ENCODE measurements at places on chromosomes 2 and 18.

DNA sequence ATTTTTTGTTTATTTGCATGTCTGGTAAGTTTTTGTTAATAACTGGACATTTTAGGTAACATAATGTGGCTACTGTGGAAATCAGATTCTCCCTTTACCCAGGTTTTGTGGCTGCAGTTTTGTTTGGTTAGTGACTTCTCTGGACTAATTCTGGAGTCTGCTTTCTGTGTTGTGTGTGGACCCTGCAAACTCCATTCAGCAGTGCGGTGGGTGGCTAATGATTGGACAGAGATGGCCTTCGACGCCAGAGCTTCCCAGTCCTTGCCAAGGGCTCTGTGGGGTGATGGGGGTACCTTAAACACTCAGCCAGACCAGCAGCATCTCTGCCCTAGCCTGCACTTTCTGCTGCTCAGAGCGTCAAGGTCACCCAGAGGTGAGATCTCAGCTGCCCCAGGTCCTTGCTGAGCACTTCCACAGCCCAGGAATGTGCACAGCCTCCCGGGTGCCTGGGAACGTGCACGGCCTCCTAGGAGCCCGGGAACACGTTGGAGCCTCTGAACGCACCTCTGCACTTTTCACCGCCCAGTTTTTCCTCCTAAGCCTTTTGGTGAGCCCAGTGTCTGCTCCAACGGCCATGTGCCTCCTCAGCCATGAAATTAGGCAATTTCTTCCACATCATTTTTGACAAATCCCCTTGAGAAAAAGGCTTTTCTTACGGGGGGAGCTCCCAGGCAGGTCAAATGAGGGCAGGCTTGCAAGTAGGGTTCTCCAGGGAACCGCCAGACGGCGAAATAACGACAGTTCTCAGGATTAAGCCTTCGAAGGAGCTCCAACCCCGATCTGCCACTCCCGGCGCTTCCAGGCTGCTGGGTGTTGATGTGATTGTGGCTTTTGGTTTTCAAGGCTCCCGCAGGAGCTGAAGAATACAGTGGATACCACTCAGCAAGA is 35.2 kb upstream of the KLF11 start:
- DNase-seq = no peak

GRCh38 chr2:147829106-147829505 is 15.7 kb upstream of the ACVR2A start:
- DNase-seq = no peak

DNA sequence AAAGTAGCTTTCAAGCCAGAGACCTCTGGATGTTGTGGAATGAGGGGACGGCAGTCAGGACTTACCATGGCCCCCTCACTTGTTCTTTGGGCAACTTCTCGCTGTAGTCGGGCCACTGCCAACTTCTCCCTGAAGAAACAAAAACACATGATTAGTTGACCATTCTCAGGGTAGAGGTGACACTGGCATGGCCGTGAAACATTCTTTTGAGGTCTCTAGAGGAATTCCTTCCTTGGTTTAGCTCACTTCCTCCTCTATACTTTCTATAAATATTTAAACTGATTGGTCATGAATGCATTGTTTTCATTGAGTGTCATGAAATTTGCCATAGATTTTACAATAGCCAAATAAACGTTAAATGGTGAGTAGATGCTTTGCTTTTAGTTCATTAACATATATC is 354.6 kb downstream of the NCKAP5 start:
- DNase-seq = no peak

DNA sequence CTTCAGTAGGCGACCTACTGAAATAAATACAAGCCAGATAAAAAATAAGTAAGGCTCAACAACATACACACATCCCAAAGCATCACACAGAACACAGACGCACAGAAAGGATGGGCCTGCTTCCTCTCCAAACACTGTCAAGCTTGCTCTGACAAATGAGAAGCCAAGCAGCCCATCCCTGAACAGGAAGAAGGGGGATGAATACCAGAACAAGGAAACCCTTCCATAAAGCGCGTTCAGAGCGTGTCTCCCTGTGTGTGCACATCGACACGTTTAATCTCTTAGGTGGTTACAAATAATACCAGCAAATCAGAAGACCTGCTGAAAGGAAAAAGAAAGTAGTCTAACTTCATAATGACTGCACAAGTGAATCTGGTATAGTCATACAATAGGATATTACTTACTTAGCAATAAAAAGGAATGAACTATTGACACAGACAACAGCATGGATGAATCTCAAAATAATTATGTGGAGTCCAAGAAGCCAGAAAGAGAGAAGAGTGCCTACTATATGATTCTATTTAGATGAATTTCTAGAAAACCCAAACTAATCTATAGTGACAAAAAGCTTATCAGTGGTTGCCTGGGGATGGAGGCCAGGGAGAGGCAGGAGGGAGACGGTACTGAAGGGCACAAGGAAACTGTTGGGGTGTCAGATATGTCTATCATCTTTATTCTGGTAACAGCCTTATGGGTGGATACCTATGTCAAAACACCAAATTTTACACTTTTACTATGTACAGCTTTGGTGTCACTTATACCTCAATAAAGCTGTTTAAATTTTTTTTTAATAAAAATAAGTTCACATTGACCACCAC is 26.8 kb downstream of the MBOAT2 start:
- no peak for DNase-seq

DNA sequence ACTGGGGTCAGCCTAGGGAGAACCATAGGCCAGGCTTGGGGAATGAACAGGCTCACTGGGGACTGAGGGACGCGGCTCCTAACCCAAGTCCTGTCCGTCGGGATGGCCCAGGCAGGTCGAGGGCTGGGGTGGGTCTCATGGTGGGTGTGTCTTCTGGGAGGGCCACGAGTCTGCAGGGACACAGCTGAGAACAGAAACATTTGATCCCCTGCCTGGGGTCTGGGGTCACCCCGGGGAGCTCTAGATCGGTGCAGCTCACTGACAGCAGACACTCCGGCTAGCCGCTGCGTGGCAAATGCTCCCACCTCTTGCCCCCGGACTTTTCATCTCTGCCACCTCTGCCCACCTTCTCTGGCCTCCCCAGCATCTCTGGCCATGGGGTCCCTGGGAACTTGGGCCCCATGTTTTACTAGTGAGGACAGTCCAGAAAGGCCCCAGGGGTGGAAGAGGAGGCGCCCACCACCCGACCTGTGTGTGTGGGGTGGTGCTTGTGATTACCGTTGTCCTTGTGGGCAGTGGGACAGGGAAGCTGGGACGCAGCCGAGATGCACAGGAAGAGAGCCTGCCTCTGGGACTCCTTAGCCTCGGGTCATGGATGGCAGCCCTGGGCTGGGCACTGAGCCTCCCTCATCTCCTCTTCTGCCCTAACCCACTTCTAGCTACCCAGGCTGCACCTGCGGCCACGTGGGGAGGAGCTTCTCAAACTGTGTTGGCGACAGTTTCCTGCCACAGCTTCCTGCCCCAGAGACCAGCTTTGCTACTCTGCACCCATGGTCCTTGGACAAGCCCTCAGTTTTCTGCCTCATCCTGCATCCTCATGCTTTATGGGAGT is 4.9 kb downstream of the ZAP70 start:
- DNase-seq = no peak

DNA sequence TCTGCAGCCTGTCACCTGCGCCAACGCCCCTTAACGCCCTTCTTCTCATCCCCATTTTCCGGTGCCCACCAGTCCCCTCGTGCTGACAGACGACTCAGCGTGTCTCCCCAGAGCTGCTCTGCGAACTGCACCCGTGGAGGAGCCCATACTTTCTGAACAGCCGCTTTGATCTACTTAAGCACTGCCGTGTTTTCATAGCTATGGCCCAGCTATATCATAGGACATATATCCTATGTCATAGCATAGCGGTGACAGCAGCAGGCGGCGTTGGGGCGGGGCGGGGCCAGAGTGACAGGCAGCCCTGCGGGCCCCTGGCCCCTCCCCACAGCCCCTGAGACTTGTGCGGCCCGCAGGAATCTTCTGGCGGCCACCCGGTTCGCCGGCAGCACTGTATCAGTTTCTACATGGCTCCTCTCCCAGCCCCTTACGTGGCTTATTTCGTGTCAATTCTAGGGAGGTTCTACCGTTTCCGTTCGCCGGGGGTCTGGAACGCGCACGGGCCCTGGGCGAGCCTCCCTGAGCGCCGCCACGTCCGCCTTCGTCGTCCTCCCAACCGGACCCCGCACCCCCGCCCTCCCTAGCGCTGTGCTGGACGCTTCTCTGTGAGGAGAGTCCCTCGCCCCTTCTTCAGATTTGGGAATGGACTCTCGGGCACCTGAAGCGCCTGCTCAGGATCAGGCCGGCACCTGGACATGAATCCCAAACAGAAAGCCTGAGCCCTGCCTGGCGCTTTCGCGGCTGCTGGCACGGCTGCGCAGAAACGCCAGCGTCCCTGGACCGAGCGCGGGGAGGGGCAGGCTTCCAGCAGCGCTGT is 35.4 kb downstream of the PTPN18 start:
- DNase-seq = peak; percentile 73

DNA sequence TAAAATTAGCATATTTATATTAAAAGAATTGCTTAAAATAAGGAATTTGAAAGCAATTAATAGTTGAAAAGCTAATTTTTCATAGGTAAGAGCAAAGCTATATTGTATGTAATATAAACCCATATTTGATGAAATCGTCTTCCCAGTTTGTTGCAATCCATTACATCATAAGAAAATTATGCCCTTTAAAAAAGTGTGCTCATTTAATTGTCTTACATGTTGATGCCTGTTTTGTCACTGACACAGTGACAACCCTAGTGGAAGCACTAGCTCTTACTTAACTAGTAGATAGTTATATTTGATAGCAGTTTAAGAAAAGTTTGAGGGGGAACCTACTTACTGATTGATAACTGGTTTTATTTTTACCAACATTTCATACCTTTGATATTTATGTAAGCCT is 30.0 kb upstream of the IL18RAP start:
- no peak for DNase-seq

GRCh38 chr2:219663116-219663762 is 35.8 kb downstream of the SLC4A3 start:
- DNase-seq = no peak

GRCh38 chr2:196511258-196512168 is 128.0 kb upstream of the CCDC150 start:
- DNase-seq = no peak

GRCh38 chr2:8872821-8873432 is 35.5 kb upstream of the KIDINS220 start:
- peak; percentile 51 for DNase-seq

DNA sequence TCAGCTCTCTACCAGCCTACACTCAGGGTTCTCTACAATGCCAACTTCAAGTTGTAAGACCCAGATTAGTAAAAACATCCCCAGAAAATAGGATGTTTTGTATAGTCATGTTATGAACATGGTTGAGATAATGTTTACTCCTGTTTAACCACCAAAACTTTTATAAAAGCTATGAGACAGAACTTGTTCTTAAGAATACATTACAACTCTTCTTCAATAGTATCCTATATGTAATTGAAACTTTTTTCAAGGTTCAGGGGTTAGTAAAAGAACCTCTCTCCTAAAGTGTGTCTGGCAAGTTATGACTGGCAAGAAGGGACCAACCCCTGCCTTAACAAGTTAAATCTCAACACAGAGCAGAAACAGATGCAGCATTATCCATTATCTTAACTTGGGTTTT is 118.8 kb upstream of the STK17B start:
- no peak for DNase-seq

- DNase-seq = no peak
These were observed 76.1 kb downstream of the CMPK2 start for GRCh38 chr2:6789559-6790138.

GRCh38 chr2:227402959-227403358 is 15.2 kb upstream of the SCYGR1 start:
- DNase-seq = no peak

DNA sequence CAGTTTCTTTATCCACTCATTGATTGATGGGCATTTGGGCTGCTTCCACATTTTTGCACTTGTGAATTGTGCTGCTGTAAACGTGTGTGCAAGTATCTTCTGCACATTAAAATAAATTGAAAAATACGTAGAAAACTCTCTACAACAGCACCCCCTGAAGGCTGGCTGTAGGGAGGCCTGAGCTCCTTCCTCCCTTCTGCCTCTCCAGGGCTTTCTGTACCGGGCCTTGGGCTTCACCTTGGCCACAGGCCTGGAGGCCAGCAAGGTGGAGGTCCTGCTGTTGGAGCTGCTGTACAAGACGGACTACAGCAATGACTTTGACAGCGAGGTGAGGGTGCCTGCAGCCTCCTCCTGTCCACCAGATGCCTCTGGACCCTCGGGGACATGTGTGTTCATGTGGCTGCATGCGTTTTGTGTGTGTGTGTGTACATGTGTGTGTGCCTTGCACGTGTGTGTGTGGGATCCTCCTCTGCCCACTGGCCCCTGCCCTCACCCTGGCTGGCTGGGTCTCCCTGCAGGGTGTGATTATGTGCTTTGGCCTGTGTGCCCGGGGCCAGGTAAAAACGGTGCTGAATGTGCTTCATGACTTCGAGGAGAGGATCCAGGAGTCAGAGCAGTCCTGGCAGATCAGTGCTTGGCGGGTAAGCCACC is 29.2 kb downstream of the MROH2A start:
- DNase-seq = no peak

GRCh38 chr2:195651046-195651445 is 6.0 kb upstream of the SLC39A10 start:
- DNase-seq = no peak

- DNase-seq = no peak
These were observed 401.6 kb downstream of the GPD2 start for GRCh38 chr2:156837635-156838370.

- no peak for DNase-seq
These were observed 219.9 kb downstream of the TMX3 start for GRCh38 chr18:68494802-68495581.

DNA sequence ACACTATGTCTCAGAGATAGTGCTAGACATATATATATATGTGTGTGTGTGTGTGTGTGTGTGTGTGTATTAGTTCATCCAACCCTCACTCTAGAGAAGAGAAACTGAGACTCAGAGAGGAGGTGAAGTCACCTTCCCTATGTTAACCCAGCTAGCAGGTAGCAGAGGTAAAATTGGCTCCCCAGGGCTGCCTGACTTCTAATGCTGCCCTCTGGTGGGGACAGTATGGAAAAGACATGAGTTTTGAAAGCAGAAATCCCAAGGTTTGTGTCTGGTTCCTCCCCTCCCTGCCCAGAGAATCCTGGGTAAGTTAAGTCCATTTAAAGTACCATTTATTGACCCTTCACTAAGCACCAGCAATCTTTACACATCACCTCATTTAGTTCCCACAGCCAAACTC is 137.7 kb downstream of the THNSL2 start:
- no peak for DNase-seq

DNA sequence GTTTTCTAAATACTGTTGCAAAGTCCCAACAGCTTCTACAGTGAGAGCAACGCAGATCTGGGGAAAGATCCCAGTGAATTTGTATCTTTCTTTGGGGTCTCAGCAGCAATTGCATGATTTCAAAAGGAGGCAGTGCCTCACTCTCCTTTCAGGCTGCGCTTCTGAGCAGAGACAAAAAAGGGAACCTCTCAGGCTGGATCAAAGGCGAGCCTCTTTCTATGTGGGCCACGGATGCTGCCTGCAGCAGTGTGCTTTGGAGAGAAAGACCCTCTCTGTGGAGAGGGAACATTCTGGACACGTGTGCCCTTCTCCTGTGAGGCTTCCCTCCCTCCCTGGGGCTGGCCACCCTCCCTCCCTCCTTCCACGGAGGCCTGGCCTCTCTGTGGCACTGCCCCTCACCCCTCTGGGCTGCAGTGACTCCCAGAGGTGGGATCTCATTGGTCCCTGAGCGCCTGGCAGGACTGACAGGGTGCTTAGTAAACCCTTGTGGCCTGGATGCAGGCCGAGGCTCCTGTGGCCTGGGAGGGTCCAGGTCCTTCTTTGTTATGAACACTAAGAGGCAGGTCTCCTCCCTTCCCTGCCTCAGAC is 21.6 kb upstream of the PDIA6 start:
- DNase-seq = no peak

- no peak for DNase-seq
These were observed 2.9 kb upstream of the DGKD start for GRCh38 chr2:233351423-233351822.
